ENCODE measurements at places on chromosomes 16 and 17. TPM values are rescaled to one million over a fixed set of nuclear protein-coding genes. Genes with fewer than 3 reads are reported as not detected.

Gene DNAAF8
- 0.94 TPM for total RNA-seq

Gene VAC14
- 24.0 TPM for total RNA-seq

Gene SOX9
- total RNA-seq: 8.7 TPM

Gene C17orf67
- total RNA-seq: 0.60 TPM

Gene C17orf113
- total RNA-seq: 0.34 TPM

Gene SGCA
- 0.47 TPM for total RNA-seq

Gene RASD1
- 0.79 TPM for total RNA-seq

Gene DRC7
- total RNA-seq: 0.32 TPM

Gene GUCY2D
- 0.09 TPM for total RNA-seq

Gene GPR139
- total RNA-seq: not detected

Gene SEPTIN1
- under 0.01 TPM for total RNA-seq

Gene EPX
- total RNA-seq: not detected

Gene MPO
- total RNA-seq: 0.09 TPM

Gene TBC1D3H
- total RNA-seq: not detected

Gene RAB37
- 0.60 TPM for total RNA-seq

Gene CCL17
- total RNA-seq: not detected

Gene TM4SF5
- not detected for total RNA-seq

Gene GPR142
- total RNA-seq: not detected

Gene NACA2
- not detected for total RNA-seq

Gene NBR1
- total RNA-seq: 72.9 TPM

Gene PRCD
- 11.2 TPM for total RNA-seq

Gene IGSF6
- total RNA-seq: not detected

Gene KRT12
- not detected for total RNA-seq

Gene RECQL5
- total RNA-seq: 23.8 TPM

Gene CA7
- not detected for total RNA-seq

Gene TLCD1
- total RNA-seq: 3.3 TPM

Gene HS3ST3B1
- 16.4 TPM for total RNA-seq

Gene IGFBP4
- 260 TPM for total RNA-seq

Gene CALB2
- total RNA-seq: under 0.01 TPM

Gene ABCC11
- total RNA-seq: 0.32 TPM

Gene SRCIN1
- total RNA-seq: not detected

Gene CNEP1R1
- total RNA-seq: 21.6 TPM

Gene ORAI3
- total RNA-seq: 43.8 TPM

Gene CACNG1
- not detected for total RNA-seq

Gene JPH3
- under 0.01 TPM for total RNA-seq

Gene TNP2
- not detected for total RNA-seq

Gene SLC5A11
- not detected for total RNA-seq

Gene IRX5
- 0.09 TPM for total RNA-seq
